Naive thymus-derived CD4-positive, alpha-beta T cell (primary cell): ENCODE measurements at places on chromosomes 11 and 22. TPM values are rescaled to one million over a fixed set of nuclear protein-coding genes. Genes with fewer than 3 reads are reported as not detected.

The OR2AG2 gene
- total RNA-seq, result not detected

The NRIP3 gene
- 3.4 TPM for total RNA-seq

The PTH gene
- not detected for total RNA-seq

The TRIM49D1 gene
- total RNA-seq, result not detected in 2 replicates
